ENCODE measurements at places on chromosomes 2 and 18.

DNA sequence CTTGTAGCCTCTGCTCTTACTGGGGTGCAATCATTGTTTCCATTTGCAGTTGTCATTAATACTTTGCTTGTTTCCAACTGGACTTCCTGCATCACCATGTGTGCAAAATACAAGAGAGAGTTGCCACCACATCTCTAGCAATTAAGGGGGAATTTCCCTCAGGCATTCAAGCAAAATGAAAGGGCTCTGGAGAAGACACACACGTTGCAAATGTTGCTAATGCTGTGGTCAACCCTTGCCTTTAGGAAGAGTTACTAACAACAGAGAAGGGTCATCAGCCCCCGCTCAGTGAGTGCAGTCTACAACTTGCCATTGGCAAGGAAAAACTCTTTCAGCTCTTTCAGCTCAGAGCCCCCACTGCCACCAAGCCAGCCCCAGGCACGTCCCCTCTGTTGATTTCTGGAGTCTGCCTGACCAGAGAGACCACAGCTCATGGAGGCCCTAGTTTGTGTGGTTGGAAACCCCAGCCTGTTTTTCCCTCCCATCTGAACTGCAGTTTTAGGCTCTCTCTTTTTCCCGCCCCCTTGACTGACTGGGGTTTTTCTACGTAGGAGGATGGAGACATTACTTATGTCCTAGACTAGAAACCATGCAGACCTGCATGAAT is 25.9 kb upstream of the GPR45 start:
- DNase-seq: no peak

- DNase-seq: no peak
These were observed 44.7 kb downstream of the M1AP start for GRCh38 chr2:74603282-74604000.

DNA sequence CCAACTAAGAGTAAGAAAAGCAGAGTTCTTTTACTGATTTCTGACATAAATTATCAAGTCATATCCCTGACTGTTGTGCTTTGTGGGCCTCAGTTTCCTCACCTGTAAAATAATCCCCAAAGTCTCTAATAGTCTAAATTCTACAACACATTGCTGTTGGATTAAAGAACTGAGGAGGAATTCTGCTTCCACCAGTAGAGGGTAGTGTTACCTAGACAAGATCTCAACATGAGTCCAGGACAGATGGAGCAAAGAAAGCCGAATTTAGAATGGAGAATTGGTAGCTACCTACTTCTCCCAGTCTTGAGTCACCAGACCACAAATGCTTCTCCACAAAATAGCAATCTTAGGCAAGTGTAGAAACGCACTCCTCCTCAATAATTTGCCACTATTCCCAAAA is 462.5 kb upstream of the FSHR start:
- no peak for DNase-seq

DNA sequence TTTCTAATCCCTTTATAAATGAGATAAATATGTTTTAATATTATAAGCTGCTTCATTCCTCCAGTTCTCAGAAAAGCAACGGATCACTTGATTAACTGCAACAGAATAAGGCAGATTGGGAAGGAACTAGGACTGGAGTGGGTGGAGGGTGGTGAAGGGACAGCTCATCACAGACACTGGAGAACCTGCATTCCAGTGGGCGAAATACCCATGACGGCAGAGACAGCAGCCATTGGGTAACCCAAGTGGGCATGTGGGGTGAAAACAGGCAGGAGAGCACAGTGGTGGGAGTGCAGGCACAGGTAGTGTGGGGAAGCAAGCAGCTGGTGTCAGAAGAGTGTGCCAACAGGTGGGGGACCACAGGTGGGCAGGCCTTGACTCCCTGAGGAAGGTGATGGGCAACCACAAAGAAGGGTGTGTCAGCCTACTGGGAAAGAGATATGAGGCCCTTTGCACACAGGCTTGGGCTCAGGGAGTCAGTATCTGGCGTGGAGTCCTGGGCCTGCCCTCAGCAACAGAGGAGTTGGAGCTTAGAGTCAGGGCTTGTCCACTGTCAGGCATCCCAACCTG is 27.2 kb downstream of the DPYSL5 start:
- DNase-seq: no peak

- peak; percentile 27 for DNase-seq
These were observed 49.4 kb downstream of the CCDC102B start for GRCh38 chr18:68847219-68847837.

DNA sequence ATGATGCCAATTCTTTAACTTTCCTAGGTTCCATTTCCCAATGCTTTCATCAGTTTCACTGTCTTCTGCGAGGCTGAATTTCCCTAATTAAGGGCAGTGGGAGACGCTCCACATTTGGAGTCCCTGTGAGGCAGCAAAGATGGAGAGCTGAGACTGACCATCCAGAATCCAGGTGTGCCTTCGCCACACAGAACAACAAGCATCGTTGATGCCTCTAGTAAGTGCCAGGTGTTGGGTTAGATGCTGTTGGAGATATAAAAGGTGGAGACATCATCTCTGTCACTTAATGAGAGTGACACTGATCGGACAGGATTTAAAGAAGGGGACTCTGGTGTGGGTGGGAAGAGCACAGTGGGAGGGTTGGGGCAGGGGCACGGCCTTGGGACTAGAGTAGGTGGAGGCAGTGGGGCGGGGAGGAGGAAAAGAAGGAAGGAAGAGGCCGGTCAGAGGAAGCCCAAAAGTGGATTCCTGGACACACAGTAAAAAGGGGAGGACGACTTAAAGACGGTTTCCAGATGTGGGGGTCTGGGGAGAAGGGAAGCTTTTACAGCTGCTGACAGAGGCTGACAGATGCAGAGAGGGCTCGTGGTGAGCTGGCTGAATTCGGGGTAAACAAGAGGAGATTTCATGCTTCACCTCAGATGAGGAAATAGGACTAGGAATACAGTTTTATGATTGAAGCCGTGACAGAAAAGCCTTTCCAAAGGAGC is 113.0 kb downstream of the BCL2 start:
- no peak for DNase-seq

DNA sequence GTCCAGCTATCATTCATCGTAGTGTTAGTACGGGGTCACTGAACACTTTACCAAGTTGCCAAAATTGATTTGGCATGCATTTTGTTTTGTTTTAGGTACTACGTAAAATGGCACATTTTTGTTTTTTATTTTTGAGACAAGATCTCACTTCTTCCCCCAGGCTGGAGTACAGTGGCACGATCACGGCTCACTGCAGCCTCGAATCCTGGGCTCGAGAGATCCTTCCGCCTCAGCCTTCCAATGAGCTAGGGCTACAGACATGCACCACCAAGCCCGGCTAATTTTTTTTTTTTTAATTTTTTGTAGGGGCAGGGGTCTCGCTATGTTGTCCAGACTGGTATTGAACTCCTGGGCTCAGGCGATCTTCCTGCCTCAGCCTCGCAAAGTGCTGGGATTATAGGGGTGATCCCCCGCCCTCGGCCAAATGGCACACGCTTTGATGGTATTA is 786 bp downstream of the TAF1B start:
- DNase-seq: no peak

- DNase-seq: no peak
These were observed 29.5 kb upstream of the ITGB6 start for GRCh38 chr2:160229591-160229990.

DNA sequence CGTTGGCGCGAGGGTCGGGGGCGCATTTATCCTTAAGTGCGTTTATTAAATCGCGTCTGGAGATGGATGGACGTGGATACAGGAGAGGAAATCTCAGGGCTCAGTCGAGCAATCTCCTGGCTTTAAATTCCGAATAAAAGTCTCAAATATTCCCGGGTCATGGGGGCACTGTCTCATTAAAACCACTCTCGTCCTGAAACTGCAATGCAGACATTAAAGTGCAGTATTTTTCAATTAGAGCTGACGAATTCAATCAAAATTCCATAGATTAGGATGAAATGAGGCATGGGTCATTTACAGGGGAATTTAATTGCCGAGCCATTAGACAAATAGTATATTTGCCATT is 10.7 kb upstream of the GBX2 start:
- DNase-seq: no peak

DNA sequence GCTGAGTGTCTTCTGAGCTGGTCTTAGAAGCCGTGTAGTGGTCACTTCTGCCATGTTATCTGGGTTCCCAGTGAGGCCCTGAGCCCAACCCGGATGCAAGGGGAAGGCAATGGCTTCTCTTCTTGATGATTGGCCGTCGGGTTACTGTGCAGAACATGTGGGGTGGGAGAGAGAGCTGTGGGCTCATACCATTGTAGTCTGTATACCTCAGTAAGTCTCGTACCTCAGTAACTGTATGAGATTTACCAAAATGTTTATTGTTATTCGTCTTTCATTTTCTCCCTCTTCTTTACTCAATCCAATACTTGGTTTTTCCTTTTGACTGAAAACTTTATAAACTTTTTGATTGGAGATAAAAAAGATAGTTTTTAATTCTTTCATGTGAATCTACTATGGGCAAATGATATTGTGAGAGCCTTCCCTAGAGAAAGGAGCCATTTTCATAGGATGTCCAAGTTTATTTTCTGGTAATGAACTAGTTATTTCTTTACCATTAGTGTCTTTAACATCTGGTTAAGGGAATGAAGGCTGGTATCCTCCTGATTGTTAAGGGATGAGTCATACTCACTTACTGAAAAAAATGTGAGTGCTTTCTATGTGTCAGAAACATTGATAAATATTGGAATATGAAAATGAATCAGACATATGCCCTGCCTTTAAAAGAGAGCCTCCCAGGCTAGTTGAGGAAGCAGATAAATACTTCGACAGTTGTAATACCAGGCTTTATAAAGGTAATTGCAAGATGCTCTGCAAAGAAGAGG is 129.9 kb downstream of the PRPF40A start:
- DNase-seq: no peak

GRCh38 chr2:127103243-127104165 is 3.5 kb downstream of the BIN1 start:
- no peak for DNase-seq

GRCh38 chr2:15177103-15177502 is 384.0 kb downstream of the NBAS start:
- DNase-seq: no peak

GRCh38 chr2:88517759-88518201 is 65.3 kb upstream of the FOXI3 start:
- DNase-seq: no peak

GRCh38 chr2:8168876-8169424 is 512.9 kb upstream of the ID2 start:
- DNase-seq: no peak

DNA sequence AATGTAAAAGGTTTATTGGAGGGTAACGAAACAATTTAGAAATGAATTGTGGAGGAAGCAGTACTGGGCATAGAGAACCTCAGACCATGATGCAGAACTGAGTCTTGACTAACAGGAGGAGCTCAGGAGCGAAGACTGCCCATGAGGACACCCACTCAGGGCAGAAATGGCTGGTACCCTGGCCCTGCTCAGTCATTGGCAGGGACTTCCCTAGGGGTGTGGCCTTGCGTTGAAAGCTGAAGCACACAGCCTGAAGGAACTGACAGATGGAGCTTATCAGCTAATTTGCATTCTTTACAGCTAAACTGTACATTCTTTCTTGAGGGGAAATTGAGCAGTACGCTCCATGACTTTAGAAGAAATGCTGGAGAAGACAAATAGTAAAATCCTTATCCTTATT is 57.1 kb downstream of the PDK1 start:
- DNase-seq: no peak

GRCh38 chr2:217856871-217857270 is 145.9 kb downstream of the TNS1 start:
- no peak for DNase-seq
